Jurkat, Clone E6-1 (cell line): ENCODE measurements at places on chromosomes 13 and 19.

DNA sequence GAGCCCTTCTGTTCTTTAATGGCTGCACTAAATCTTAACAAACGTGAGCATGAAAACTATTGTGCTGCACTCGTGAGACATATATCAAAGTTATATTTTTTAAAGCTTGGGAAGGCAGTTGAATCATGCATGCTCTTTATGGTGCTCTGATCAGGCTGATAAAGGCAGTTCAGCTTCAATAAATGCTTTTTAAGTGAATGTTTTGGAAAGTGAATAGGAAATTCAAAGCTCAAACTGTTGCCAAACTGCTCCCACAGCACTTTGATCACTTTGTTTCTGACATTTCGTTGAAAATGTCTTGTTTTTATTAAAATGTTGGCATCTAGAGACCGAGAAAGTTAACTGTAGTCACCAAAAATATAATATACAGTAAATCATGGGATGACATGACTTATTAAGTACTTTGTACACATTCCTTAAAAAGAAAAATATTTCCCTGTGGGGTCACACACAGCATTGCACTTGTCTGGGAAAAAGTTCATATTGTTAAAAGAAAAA, 625.7 kb upstream of the PCDH9 start:
- DNase-seq: no peak

DNA sequence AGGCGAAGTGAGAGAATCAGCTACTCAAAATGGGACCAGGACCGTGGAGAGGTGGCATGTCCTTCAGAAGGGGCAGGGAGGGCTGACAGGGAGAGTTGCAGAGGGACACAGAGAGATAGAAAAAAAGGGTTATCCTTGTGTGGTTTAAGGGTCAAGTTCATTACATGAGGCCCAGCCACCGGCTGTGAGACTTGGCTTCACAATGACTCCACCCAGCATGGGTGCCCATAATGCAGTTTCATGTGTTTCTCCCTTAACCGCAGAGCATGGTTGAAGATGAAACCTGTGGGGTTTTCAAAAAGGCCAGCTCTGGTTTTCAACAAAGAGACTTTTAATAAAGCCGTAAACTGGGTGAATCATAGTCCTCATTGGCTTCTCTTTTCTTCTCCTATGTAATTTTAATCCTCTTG, 164.6 kb downstream of the KLF5 start:
- DNase-seq: no peak

- DNase-seq: no peak
These were observed 1.6 kb downstream of the ZNF415 start for GRCh38 chr19:53131085-53131590.

DNA sequence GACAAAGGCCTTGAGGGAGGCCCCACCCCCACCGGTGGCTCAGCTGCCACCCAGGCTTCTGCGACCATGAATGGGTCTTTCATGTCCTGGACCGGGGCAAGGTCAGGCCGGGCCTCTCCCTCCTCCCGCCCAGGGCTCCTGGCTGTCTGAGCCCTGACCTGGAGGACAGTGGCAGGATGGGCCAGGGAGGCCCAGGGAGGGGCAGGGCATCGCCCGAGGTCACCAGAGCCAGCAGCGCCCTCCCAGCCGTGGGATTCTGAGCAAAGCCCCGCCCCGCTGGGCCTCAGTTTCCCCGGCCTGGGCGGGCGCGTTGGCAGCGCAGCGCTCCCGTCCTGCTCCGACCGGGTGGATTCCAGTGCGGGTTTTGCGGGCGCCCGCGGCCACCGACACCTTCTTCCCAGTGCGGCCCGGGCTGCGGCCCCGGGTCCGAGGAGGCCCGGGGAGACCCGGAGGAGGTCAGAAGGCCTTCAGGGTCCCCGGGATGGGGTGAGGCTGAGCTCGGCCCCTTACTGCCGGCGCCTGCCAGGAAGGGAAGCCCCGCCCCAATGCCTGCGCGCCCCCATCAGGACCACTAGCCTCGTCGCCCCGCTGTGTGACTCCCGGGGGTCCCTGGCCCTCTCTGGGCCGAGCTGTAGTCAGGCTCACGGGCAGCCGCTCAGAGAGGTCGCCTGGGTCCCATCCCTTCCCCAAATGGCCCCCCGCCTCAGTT, 24.6 kb upstream of the SEMA6B start:
- peak; percentile 12 for DNase-seq

DNA sequence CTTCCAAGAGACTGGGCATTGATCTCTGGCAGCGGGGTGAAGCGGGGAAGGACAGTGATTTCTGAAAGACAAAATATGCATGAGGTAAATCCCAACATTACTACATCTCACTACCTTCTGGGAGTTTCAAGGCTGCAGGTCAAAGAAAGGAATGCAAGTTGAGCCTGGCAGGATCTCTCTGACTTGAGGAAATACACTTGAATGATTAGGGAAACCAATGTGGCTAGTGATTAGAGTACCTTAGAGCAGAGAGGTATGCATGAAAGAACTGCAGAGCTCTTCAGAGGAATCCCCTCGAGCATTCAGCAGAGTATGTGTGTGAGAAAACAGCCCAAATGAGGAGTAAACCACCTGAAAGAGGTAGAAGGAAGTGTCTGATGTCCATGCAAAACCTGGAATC, 2874.1 kb upstream of the PCDH20 start:
- no peak for DNase-seq

GRCh38 chr13:53442979-53443378, 414.4 kb downstream of the OLFM4 start:
- no peak for DNase-seq

GRCh38 chr13:51549050-51549449, 35.2 kb upstream of the WDFY2 start:
- no peak for DNase-seq

GRCh38 chr13:80359778-80360452, 19.0 kb upstream of the SPRY2 start:
- DNase-seq: no peak

DNA sequence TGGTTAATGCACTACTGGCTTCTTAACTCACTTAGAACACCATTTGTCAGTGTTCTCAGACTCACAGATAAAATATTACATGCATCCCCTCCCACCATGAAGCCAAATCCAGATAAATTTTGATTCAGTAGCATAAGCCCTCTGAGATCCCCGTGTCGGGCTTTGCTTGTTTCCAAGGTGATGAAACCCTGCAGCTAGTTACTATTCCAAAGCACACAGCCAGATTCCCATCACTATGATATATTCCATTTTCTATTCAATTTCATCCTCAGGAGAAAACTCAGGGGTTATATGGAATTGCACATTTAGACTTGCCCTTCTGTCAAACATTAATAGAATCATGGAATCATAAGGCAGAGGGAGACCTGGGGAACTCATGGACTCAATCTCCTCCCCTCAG, 9.4 kb upstream of the FAM124A start:
- DNase-seq: no peak

DNA sequence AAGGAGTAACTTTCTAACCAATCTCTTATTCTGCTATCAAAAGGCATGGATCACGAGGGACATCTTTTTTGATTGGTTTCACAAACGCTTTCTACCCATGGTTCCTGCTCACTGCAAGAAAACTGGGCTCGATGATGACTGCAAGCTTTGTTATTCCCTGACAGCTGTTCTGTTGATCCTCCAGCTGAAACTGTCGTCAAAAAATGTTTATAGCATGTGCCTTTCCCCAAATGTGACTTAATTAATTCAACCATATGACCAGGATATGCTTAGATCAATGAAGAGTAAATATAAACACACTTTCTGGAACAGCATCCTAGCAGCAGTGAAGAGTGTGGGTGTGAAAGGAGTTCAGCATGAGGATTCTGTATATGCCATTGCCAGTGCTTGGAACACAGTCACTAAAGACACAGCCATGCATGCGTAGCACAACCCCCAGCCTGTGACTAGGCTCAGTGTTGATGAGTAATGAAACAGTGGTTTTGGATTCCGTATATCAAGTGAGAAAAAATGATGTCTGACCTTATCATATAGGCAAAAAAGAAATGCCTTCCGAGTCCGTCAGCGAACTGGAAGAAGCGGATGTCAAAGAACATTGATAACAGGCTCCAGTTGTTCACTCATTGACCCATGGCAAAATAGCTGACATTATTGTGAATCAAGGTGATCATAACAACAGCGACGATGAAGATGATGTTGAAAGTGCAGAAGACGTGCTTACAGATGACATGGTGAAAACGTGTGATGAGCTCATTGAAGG, 347.4 kb downstream of the FGF9 start:
- DNase-seq: no peak

DNA sequence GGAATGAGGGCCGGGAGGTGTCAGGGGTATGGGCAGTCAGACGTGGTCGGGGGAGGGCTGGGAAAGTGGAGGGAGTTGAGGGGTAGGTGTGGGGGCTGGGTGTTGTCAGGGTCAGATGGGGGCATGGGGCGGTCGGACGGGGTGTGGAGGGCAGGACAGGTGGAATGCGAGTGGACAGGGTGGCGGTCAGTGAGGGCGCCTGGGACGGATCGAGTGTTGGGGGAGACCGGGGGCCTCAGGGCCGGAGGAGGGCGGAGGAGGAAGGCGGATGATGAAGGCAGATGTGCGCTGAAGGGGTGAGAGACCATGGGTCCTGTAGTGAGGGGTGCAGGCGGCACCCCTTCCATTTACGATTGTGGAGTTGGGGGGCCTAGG, 5.7 kb downstream of the TBCB start:
- DNase-seq: no peak

DNA sequence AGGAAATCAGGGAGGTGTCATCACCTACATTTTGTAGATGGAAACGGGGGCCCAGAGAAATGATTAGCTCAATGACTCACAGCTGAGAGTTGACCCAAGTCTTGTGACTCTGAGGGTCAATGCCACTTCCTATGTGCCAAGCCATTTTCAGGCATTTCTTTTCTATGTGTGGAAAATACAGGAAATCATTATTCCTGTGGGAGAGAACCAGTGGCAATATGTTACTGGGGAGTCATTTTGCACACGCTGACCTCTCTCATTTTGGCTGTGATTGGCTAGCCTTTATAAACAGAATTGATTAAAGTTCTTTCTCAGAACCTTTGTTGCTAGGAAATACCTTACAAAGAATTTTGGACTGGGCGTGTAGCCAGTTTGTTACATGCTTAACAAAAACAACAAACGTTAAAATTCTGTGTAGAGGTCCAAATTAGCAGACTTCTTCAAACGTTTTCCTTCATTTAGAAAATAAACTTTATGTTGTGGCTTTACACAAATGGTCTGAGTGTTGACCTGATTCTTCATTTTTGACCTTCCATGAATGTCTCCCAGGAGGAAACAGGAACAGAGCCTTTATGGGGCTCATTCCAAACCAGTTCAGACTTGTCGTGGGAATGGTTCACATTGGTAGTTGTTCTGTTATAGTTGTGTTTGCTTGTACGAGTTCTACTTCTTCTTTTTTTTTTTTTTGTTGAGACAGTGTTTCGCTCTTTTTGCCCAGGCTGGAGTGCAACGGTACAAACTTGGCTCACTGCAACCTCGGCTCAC, 11.4 kb downstream of the PCCA start:
- no peak for DNase-seq

- DNase-seq: no peak
These were observed 21.2 kb downstream of the PCID2 start for GRCh38 chr13:113187263-113187669.

DNA sequence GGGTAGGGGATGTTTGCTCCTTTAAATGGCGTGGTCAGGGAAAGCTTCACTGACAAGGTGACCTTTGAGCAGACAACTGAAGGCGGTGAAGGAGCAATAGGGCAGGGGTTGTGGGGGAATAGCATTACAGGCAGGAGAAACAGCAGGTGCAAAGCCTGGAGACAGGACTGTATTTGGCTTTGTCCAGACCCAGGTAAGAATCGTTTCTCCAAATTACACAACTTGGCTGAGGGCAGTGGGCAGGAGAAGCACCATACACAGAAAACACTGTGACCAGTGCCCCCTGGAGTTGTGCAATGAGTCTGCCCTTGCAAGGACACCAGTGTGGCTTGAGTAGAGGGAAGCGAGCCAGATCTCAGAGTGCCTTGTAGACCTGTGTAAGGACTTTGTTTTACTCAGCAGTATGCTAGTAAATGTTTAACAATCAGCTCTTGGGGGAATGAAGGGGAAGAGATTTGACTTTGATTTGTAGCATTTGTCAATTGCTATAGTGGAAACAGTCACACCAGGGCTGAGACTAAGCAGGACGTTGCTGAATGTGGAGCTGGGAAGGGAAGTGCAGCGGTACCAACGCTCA, 360.0 kb downstream of the DCT start:
- no peak for DNase-seq

DNA sequence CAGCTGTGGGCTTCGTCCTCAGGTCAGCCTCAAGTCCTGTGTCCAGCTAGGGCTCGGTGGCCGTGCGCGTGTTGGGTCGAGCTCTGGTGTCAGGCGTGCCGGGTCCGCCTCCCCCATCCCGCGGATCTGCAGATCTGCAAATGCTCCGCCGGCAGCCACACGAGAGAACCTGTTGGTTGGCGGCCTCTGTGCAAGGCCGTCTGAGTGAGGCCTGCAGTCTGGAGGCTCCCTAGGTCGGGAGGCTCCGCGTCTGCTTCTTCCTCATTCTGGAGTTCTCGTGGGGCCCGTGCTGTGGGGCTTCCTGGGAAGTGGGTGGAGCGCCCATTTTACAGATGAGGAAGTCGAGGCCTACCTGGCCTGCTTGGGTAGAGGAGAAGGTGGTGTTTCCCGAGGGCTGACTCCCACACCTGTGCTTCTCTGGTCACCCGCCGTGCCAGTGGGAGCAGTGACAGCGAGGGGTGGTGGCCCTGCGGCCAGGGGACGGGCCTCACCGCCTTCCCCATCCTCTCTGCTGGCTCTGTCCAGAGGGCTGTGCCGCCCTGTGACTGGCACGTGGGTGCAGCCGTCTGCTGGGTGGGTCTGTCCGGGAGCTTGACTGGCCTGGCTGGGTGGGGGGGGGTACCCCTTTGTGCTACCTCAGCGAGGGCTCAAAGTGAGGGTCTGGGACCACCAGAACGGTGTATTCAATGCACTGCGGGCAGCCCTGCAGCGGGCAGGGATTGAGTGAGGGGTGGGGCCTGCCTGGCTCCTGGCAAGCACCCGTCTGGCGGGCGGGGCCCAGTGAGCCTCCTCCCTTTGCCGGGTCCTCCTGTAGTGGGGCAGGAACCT, 3.3 kb downstream of the CSNK1G2 start:
- no peak for DNase-seq

GRCh38 chr13:39410096-39410901, 192.7 kb downstream of the LHFPL6 start:
- DNase-seq: no peak

- no peak for DNase-seq
These were observed 3.8 kb downstream of the PPP1R12C start for GRCh38 chr19:55113570-55114039.
